ENCODE measurements at places on chromosomes 7 and 10.

DNA sequence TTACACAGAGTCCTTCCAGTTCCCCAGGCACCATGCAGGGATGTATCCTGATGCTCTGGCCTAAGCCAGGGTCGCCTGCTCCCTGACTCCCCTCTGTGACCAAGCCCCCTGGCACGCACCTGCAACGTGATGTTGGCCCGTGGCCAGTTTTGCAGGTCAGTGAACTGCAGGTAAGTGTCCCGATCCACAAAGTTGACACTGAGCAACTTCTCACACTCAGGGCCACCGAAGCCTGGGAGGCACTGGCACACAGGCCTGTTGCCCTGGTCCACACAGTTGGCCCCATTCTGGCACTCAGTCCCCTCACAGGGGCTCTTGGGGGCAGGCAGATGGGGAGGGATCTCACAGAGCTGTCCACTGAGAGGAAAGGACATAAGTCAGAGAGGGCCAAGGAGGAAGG lies 174.3 kb downstream of the LCOR start:
- no peak for DNase-seq

- DNase-seq = no peak
These were observed 10.8 kb downstream of the UROS start for GRCh38 chr10:125812128-125812750.

- no peak for DNase-seq
These were observed 125.3 kb upstream of the CELF2 start for GRCh38 chr10:10892290-10892875.

DNA sequence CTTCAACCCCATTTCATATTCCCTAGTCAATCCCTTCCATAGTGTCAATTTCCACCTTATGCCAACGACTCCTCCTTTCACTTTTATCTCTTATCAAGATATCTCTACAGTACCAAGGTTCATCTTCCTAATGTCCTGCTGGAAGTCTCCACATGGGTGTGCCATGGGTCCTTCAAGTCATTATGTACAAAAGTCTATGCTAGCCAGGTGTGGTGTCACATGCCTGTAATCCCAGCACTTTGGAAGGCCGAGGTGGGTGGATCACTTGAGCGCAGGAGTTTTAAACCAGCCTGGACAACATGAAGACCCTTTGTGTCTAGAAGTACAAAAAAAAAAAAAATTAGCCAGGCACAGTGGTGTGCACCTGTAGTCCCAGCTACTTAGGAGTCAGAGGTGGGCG lies 47.6 kb downstream of the PRTFDC1 start:
- no peak for DNase-seq

DNA sequence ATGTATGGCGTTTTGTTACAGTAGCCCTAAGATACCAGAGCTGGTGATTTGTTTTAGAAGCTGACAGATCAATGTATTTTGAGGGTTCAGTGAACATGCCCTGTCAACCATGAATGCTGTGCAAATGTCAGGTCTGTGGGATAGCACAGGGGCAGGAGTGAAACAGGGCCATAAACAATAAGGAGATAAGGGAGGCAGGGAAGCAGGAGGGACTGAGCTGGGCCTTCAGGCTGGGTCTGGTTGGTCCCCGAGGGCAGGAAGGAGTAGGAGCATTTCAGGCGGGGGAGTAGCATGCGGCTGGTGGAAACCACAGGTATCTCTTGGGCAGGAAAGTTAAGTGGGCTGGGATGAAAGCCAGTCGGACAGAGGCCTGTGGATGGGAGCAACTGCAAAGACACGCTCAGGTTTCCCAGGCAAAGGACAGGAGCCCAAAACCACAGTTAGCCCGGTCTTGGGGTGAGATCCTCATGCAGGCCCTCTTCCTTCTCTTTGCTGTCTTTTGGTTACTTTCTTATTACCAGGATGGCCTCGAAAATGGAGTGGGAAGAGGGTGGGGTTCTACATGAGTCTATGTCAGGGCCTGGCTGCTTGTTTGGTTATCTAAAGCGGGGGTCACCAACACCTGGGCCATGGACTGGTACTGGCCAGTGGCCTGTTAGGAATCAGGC lies 69.5 kb upstream of the SEPHS1 start:
- no peak for DNase-seq

- DNase-seq = peak; percentile 43
These were observed 56.7 kb upstream of the SEPHS1 start for GRCh38 chr10:13404791-13405190.

DNA sequence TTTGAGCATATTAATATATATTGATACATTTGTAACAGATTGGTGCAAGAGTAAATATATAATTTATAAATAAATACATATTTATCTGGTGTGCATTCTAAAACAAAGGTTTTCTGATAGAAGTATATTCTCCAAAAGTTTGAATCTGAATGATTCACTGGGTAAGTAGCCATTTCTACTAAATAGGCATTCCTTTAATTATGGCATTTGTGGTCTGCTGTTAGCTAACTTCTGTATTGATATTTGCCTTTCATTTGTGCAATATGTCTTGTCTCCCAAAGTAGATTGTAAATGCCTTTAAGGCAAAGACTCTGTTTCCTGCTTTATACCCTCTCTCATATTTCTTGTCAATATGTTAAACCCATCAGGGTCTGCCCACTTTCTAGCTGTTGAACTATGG lies 11.1 kb upstream of the ARID5B start:
- no peak for DNase-seq

- DNase-seq = peak; percentile 39
These were observed at the start of gene KLF14 for GRCh38 chr7:130733931-130734814. KLF14 (minus strand) TSS chr7:130734207; CDS start chr7:130734033, 174 bp downstream.

DNA sequence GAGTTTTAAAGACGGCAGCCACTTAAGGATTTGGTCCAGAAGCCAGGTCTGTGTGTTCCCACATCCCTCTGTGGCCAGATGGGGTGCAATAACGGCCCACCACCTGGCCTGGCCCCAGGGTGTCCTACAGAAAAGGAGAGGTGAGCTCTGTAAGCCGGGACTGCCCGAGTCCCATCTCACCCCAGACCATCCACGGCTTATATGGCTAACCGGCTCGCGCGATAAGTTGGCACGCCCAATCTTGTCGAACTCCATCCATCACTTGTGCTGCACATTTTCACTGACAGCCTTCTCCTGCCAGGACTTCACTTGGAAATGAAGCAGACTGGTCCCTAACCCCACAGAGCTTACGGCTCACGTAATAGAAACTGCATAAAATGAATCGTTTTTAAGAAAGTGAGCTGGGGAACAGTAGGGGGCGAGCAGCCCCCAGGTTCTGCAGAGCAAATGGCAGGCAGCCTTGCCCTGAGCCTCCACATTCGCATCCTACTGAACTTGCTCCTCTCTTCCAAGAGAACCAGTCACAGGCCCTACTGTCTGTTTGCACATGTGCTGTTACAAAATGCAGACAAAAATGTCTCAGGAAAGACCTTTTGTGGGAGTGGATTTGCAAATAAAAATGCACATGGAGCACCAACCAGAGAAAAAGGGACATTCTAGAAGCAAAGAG lies 98.2 kb downstream of the TNS3 start:
- no peak for DNase-seq

- DNase-seq = no peak
These were observed 48.4 kb upstream of the NKX6-2 start for GRCh38 chr10:132834311-132834761.

DNA sequence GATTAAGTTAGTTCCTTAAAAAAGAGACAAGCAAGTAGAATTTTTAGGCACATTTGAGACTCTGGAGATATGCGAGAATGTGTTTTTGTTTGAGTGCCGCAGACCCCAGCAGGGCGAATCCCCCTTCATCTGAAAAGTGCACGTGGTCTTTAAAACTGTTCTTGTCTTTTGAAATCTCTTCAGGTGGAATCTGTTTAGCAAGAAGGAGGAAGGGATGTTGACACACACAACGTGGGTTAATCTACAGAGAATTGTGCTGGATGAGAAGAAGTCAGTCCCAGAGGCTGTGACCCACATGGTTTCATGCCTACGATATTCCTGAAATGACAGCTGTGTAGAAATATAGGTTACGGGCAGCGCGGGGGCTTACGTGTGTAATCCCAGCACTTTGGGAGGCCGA lies 27.1 kb upstream of the ZFAND2A start:
- no peak for DNase-seq

DNA sequence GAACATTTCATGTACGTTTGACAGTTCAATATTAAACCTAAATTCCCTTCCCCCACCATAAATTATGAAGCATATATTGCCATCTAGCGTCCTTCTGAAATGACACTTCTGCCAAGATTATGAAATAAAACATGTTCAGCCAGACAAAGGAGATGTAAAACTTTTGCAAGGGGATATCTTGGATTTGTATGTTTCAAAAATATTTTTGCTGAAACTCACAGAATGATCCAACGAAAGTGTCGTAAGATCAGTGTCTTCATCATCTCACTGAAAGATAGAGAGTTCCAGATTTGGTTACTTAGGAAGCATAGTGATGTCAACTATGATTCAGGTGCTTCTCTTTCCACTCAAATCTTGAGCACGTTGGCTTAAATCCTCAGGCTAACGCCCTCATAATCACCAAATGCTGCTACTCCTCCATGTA lies 904.3 kb downstream of the XPNPEP1 start:
- DNase-seq = no peak

DNA sequence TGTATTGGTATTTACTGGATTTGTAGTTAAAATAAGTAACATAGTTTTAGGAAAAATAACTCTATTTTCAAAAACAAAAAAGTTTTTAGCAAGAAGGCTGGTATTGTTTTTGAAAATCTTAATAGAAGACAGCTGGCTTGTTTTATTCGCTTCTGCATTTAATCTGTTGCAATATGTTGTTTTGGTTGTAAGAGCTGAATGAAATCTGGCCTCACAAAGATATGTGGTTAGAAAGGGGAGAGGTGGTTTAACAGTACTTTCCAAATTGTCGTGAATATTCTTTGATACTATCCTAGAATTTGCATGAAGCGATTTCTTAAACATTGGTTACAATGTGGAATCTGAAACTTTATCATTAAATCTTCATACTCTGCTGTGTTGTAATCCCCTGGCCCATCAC lies 355.9 kb upstream of the FZD8 start:
- DNase-seq = no peak

- no peak for DNase-seq
These were observed 262.1 kb upstream of the CACNA2D1 start for GRCh38 chr7:82705517-82706260.

DNA sequence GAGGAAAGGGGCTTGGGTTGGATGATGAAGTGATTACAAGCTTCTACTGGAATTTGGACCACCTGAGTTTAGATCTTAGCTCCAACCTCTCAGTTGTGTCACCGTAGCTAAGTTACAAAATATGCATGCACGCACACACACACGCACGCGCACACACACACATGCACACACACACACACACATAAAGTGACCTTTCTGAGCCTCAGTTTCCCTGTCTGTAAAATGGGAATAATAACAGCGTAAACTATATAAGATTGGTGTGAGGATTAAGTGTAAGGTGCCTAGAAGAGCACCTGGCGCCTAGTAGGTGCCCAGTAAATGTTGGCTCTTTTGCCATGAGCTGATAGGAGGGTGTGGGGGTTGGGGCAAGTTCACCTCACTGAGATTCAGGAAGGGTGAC lies 12.6 kb upstream of the AQP1 start:
- no peak for DNase-seq

GRCh38 chr10:86077271-86077670 lies 289.3 kb downstream of the GRID1 start:
- DNase-seq = no peak

GRCh38 chr7:135272303-135272702 lies 38.7 kb downstream of the STRA8 start:
- DNase-seq = no peak

- no peak for DNase-seq
These were observed 114.7 kb upstream of the FAM171A1 start for GRCh38 chr10:15485684-15486316.

DNA sequence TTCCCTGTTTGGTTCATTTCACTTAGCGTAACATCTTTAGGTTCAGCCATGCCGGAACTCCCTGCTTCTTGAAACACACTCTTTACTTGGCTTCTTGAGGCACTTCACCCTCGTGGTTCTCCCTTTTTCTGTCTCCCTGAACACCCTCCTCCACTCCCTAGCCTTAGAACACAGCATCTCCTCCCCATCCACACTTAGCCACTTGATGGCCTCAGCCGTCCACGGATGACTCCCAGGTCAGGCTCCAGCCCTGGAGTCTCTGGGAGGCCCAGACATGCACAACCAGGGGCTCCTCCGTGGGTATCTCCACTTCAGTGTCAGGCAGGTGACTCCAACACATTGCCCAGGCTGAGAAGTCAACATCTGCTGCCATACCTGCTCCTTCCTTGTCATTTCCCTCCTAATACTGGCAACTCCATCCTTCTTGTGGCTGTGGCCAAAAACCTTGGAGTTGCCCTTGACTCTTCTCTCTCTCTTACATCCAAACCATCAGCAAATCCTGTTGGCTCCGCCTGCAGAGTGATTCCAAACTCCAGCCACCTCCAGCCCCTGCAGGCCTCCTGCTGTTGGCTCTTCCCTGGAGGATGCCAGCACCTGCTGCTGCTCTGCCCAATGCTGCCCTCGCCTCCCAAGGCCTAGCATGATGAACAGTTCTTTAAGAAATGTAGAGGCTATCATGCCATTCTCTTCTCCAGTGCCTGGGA lies 8.4 kb upstream of the INMT start:
- no peak for DNase-seq

DNA sequence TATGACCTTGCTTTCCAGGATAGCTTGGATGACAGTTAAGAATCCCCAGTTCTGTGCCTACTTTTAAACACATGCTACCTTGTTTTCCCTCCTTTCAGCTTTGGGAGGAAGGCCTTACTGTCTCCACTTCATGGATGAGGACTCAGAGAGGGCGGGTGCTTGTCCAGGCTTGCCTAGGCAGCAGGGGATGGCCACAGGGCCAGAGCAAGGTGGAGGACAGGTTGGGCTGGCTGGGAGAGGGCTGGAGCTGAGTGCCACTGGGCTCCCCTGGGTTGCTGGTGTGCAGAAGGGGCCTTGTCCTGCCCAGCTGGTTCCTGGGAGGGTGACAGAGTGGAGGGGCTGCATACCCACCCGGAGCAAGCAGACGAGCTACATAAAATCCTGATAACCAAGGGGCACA lies 117.8 kb downstream of the GRK5 start:
- DNase-seq = no peak

GRCh38 chr10:118003126-118003525 lies 43.6 kb downstream of the RAB11FIP2 start:
- no peak for DNase-seq

All from NCI-H526 treated with DMSO at 0.1 percent for 48 hours (cell line).